ENCODE measurements at places on chromosomes 7 and 10.

- no peak for DNase-seq
Measured at GRCh38 chr7:110084181-110084807, 1006.6 kb upstream of the LRRN3 start.

GRCh38 chr7:108014747-108015682 is 12.1 kb upstream of the LAMB1 start:
- DNase-seq: no peak

DNA sequence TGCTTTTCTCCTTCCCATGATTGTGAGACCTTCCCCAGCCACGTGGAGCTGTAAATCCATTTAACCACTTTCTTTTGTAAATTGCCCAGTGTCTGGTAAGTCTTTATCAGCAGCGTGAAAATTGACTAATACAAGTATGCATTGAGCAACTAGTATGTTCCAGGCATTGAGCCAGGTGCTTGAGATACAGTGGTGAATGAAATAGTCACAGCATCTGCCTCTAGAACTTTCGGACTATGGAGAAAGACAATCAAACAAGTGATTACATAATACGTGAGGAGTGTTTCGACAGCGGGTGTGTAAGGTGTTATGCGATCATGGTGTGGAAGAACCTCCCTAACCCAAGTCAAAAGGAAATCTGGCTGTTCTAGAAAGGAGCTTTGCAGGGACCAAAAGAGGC is 21.6 kb upstream of the NUP205 start:
- DNase-seq: no peak

- no peak for DNase-seq
Measured at GRCh38 chr10:404991-405390, 269.7 kb downstream of the ZMYND11 start.

GRCh38 chr10:131905267-131905571 is 4.4 kb downstream of the PPP2R2D start:
- no peak for DNase-seq

DNA sequence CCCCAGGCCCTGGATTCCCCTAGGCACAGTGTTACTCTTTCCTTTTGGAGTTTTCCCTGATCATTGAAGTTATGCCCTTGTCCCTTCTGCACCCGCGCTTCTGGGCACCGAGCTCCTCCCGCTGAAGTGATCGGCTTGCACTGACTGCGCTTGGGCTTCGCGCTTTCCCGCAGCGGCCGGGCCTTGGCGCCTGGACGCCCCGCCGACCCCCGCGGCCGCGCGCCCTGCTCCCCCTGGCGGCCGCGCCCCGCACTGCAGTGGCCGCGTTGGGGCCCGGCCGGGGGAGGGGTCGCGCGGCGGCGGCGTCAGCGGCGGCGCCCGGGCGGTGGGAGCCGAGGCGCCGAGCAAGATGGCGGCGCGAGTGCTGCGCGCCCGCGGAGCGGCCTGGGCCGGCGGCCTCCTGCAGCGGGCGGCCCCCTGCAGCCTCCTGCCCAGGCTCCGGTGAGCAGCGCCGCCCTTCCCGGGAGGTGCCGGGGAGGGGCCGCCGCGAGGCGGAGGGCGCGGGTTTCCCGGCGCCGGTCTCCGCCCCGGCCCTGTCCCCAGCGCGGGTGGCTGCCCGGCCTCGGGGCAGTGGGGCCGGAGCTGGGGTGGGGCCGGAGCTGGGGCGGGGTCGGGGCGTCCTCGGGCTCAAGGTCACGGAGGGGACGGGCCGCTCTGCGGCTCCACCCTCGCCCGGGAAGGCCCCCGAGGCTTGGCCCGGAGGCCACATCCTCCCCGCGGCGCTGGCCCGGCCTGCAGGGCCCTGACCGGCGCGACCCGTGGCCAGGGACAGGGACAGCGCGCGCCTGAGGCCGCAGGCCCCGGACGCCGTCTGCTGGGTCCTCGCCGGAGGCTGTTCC is at the start of gene NIPSNAP2:
Gene NIPSNAP2 (plus strand): TSS at position 325 of the 839 bp plus-strand sequence. CDS start 25 bp downstream, at position 350.
- DNase-seq: peak; percentile 69
